ENCODE measurements at places on chromosomes 7 and 10.

DNA sequence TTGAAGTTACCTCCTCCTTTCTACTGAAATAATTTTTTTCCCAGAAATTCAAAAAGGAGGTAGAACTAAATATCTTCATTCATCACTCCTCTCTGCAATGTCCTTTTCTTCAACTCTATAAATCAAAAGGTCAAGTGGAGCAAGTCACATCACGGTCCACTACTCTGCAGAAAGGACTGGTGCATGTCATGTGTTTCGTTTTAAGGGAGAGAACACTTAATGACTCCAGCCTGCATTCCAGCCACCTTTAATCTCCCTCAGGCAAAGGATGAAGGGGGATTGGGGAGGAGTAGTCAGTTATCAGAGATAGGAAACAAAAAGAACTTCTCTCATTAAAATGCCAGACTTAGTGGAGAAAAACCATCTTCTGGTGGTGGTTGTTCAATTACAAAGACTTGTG, 78.9 kb downstream of the ANK3 start:
- no peak for DNase-seq

- no peak for DNase-seq
Measured at GRCh38 chr10:75395066-75395931, 6.3 kb downstream of the ZNF503 start.

DNA sequence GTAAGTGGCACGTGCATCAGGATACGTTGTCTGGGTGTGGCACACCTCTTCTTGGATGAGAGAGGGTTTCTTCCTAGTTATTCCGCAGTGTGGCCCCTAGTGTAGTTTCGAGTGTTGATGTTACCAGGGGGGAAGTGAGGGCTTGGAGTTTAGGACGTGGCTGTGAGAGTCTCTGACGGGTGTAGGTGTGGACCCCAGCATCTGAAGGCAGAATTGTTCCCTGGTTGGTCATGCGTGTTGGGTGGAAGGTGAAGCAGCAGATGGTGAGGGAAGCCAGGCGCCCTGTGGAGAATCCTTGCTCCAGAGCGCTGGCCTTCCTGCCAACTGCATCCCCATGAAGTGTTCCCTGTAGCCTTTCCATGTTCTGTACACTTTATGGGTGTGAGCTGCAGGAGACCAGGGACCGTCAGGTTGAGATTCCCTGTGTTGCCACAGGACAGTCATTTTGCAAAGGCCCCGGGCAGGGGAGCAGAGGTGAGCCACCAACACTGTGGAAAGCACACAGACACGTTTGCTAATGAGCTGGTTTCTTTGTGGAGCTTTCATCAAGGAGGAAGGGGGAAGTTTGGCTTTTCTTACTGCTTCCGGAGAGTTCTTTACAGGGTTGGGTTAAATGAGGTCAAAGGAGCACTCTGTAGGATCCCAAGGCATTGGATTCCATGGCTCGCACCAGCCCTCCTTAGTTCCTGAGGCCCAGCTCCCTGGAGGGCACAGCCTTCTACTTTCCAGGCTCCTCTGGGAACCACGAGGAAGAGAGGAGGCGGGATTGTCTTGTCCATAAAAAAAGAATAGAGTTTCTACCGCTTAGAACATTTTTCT, 32.0 kb downstream of the TSPAN14 start:
- no peak for DNase-seq

DNA sequence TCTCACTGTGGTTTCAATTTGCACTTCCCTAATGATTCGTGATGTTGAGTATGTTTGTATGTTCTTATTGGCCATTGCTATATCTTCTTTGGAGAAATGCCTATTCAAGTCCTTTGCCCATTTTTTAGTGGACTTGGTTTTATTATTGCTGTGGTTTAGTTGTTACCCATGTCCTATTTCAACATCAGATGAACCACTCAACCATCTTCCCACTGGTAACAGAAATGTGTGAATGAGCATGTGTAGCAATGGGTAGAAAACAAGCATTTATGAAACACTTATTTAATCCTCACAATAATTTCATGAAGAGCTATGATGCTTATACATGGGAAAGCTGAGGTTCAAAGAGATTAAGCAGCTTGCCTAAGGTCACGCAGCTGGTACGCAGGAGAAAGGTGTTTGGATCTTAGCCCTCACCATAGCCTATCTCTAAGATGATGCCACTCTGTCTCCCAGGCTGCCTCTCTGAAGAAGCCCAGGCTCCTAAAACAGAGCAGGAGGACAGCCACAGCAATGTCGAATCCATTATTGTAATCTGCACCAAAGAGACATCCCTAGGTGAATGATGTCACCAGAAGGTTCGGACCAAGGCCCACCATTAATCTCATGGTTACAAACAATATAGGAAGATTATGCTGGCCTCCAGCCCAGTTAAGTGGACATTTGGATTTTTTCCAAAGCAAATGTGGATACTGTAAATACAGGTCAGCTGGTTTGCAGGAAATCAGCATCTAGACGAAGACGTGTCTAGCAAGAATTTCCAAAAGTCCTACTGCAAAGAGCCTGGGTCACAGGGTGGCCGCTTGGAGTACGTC, 447.6 kb upstream of the ZMIZ1 start:
- DNase-seq: no peak

GRCh38 chr10:92734301-92734700, 44.5 kb downstream of the HHEX start:
- no peak for DNase-seq

DNA sequence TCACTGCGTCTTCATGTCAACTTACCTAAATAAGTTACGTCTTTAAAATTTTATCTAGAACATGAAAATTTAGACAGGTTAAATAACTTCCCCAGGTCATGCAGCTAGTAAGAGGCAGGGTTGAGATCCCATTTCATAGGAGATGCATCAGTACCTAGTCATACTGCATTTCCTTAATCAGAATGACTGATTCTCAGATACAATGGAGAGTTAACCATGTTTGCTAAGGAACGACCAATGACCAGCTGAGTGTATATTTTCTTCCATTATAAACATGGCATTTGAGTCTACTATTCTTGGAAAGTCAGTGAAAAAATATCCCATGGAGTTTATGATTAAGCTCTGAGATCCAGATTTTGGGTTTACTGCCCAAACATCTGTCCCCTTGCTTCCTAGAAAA, 39.6 kb downstream of the ENTPD1 start:
- no peak for DNase-seq

DNA sequence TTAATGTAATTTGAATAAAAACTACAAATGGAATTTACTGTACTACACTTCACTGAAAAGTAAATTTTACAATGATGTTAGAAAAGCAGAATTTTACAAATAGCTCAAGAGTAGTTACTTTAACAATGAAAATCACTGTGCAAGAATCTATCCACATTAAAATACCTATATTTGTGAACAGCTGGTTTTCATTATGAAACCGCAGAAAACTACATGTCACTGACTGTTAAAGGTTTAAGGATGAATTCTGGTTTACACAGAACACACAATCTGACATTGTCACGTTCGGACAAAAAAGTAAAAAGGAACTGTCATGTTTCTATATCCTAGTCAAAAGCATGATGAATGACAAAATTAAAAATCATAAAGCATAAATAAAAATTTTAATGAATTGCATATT, 415.3 kb upstream of the PRKCQ start:
- no peak for DNase-seq

GRCh38 chr10:128040681-128041080, 85.5 kb downstream of the MKI67 start:
- no peak for DNase-seq

- peak; percentile 11 for DNase-seq
Measured at GRCh38 chr10:14040787-14041631, 289.7 kb downstream of the FRMD4A start.

GRCh38 chr10:96270571-96270970, 798 bp downstream of the BLNK start:
- DNase-seq: no peak

- no peak for DNase-seq
Measured at GRCh38 chr7:95298091-95298490, 26.2 kb downstream of the PON1 start.

DNA sequence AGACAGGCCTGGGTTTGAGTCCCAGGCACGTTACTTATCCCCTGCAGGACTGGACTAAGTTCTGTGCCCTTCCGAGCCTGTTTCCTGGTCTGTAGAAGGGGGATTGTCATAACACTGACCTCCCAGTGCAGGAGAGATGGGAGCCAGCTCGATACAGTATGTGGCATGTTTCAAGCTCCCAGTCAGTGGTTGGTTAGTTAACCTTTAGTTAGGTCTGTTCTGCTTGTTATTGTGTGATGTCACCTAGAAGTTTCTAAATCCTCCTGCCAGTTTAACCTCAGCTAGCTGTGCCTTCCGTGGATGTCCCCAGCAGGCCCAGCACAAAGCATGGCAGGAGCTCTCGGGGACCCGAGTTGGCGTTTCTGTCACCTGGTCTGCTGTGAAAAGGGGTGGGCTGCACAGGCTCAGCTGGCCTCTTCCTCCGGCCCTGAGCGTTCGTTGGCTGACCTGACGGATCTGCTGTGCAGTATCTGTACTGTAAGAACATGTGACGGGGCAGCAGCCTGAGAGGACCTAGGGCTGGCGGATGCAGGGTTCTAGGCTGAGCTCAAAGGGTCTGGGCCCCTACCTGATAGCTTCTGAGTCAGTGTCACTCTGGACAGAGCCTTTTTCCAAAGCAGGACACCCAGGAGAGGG, 53.0 kb downstream of the SPOCK2 start:
- no peak for DNase-seq

DNA sequence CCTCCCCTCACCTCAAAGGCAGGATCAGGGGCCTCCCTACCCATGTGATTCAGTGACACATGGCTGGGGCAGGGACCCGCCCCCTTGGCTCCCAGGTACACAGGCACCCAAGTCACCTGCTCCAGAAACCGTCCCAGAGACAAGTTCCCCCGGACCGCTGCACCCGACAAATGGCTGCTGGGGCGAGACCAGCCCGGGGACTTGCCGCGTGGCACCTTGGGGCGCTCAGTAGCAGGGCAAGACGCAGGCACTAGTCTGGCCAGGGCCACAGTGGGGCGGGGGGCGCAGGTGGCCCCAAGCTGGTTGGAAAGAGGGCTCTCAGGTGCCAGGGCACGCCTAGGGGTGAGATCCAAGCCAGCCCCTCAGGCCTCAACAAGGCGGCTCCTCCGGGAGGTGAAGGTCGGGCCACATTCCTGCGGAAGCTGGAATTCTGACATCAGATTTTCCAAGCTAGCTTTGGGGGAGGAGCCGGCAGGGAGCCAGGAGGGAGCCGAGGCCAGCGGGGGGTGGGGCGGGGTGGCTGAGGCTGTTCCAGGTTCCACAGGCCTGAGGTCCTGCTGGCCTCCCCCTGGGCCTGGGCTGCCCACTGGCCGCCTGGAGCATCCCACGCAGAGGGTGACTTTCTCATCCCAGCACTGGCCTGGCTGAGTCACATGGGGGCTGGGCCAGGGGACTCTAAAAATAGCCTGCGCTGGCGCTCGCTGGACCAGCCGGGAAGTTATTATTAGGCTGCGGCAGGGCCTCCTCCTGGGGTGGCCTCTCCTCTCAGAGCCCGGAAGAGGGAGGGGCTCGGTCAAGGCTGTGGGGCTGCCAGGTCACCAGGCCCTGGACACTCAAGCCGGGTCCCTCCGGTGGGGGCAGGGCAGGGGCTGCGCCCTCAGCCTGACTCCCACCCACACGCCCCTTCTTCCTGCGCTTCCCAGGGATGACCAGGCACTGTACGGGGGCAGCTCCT, 20.5 kb upstream of the INPP5A start:
- DNase-seq: no peak

GRCh38 chr7:29968683-29969395, 20.8 kb downstream of the SCRN1 start:
- no peak for DNase-seq

DNA sequence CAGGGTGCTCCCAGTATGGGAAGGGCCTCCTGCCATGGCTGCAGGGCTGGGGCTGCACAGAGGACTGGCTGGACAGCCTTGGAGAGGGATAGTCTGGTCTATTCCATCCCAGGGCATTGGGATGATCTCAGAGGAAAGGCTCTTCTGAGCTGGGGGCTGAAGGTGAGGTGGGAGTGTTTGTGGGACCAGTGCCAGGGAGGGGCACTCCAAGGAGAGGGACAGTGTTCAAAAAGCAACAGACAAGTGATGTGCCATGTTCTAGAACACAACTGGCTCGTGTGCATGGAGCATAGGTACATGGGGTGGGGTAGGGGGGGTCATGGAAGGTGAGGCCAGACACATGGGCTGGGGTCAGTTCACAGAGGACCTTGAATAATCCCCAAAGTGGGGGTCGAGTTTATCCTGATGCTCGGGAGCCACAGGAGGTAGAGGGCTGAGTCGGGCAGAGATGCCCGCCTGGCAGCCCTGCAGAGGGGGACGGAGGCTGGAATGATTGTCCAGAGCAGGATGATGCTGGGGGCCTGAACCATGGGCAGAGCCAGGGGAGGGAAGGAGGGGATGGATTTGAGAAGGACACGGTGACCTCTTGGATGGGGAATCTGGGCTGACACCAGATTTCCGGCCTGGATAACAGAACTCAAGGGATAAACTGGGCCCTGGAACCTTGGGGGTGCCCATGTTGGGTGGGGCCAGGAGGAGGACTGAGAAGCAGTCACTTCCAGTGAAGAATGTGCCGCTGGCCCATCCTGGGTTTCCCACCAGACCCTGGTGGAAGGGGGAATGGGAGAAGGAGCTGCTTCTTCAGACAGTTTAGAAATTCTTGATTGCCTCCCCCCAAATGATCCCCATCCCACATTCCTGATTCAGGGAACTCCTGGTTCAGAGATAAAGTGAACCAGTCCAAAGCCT, 50.4 kb downstream of the NEURL1 start:
- no peak for DNase-seq

DNA sequence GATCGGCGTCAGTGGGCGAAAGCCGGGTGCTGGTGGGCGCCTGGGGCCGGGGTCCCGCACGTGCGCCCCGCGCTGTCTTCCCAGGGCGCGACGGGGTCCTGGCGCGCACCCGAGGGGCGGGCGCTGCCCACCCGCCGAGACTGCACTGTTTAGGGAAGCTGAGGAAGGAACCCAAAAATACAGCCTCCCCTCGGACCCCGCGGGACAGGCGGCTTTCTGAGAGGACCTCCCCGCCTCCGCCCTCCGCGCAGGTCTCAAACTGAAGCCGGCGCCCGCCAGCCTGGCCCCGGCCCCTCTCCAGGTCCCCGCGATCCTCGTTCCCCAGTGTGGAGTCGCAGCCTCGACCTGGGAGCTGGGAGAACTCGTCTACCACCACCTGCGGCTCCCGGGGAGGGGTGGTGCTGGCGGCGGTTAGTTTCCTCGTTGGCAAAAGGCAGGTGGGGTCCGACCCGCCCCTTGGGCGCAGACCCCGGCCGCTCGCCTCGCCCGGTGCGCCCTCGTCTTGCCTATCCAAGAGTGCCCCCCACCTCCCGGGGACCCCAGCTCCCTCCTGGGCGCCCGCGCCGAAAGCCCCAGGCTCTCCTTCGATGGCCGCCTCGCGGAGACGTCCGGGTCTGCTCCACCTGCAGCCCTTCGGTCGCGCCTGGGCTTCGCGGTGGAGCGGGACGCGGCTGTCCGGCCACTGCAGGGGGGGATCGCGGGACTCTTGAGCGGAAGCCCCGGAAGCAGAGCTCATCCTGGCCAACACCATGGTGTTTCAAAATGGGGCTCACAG, 1.1 kb downstream of the EGFR start:
- DNase-seq: no peak

GRCh38 chr10:76879116-76879913, 758.3 kb downstream of the KCNMA1 start:
- no peak for DNase-seq

- DNase-seq: no peak
Measured at GRCh38 chr10:32338262-32338661, 8.7 kb downstream of the EPC1 start.
